ENCODE measurements at places on chromosomes 12 and 14.

- peak; percentile 71 for DNase-seq
Measured at GRCh38 chr14:24430682-24431568, 1.2 kb downstream of the KHNYN start.

- DNase-seq = no peak
Measured at GRCh38 chr12:110563702-110564470, 19.2 kb downstream of the PPTC7 start.

DNA sequence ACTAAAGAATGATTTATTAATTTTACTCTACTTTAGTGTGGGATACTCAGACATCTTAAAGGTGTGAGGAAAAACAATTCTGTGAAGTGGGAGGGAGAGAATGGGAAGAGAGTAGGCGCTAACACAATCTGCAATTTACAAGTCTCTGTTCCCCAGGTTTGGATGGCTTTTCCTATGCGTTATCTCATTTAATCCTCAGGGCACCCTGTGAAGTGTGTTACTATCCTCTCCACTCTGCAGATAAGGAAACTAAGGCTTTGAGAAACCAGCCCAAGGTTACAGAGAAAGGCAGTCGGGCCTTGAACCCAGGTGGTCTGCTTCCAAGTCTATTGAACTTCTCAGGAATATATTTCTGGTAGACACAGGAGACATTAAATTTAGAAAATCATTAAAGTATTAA, 36.2 kb upstream of the TUBA1C start:
- no peak for DNase-seq

DNA sequence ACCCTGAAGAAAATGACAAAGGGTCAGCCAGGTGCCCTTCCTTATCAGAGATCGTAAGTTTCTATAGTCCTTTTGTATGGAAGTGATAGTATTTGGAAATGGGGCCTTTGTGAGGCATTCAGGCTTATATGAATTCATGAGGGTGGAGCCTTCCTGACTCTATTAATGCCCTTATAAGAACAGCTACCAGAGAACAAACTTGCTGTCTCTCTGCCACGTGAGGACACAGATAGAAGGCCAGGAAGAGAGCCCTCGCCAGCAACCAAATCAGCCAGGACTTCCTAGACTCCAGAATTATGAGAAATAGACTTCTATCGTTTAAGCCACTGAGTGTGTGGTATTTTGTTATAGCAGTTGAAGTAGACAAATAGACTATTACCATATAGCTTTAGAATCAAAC, 36.7 kb downstream of the TRMT5 start:
- no peak for DNase-seq

DNA sequence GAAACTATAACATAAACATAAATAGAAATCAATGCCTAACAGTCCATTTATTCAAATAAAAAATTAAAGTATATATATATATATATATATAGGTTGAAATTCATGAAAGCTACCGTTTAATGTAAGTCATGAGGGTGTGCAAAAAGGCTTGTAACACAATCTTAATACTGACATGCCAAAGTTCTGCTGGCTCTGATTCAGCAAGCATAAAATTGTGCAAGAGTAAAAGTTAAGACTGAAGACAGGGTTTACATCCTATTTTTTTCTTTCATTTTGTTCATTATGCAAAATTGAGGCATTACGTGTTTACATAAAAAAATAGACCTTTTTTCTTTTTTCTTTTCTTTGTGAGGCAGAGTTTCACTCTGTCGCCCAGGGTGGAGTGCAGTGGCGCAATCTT, 984.2 kb downstream of the FSCB start:
- no peak for DNase-seq

GRCh38 chr12:122545855-122546254, 18.8 kb downstream of the KNTC1 start:
- no peak for DNase-seq

GRCh38 chr12:4289998-4290790, 16.6 kb downstream of the CCND2 start:
- DNase-seq = no peak

DNA sequence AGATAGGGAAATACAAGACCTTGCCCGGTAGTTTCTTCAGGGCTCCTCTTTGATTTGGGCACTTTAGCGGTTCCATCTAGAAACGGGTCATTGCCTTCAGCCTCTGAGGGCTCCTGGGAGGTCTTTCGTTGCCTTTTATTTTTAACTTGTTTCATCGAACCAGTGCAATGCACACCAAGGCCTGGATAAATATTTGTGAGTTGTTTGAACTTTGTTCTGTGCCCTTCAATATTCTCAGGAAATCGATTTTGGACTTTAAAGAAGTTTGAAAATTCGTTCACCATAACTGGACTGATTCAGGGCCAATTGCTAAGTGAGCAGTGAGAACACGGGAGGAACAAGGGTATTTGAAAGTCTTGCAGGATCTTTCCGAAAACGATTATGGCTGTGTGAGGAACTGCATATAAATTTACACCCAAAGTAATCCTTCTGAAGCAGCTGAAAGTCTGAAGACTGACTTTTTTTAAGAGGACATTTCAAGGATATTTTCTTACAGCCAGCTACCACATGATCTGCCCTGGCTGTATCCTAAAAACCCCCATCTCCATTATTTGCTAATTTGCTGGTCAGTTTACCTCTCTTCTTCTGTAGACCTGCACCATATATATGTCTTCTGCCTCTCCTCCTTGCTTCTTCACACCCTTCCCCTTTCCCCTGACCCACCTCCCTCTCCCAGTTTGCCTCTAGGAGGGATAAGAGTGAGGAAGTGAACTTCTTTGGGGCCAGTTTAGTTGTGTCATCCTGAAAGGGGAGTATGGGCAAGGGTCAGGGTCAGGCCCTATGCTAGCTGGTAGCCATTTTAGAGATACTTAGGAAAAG, 8.0 kb downstream of the DUSP6 start:
- DNase-seq = no peak

DNA sequence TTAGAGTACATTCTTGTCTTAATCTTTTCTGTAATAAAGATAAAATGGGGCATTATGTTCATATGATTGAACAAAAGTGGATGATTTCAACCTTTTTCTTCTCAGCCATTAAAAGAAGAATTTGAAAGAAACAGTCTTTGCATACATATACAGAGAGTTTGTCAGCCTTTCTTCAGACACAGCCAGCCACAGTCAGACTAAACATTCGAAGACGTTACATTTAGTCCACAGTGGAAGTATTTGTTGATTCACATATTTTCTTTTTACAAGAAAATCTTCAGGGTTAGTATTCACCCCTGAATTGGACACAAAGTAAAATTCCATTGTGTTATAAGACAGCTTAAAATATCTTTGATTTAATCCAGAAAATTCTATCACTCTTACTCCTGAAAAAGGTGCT, 36.2 kb downstream of the ETV6 start:
- no peak for DNase-seq

All from CD4-positive, alpha-beta T cell treated with Interleukin-12 subunit alpha and Interleukin-12 subunit beta, for 1 hour (primary cell).